CD4-positive, alpha-beta T cell treated with Interleukin-6 at 100 ng/mL for 8 hours (primary cell): ENCODE measurements at places on chromosomes 13 and 19.
A peak's percentile ranks its signal among the peaks of the same experiment; 100 is the strongest.

- DNase-seq = no peak
Measured at GRCh38 chr13:35392768-35393167, 83.7 kb downstream of the MAB21L1 start.

- no peak for DNase-seq
Measured at GRCh38 chr19:32053376-32053775, 292.0 kb upstream of the ZNF507 start.

GRCh38 chr19:44924243-44924725, 9.9 kb downstream of the APOC1 start:
- DNase-seq = no peak

DNA sequence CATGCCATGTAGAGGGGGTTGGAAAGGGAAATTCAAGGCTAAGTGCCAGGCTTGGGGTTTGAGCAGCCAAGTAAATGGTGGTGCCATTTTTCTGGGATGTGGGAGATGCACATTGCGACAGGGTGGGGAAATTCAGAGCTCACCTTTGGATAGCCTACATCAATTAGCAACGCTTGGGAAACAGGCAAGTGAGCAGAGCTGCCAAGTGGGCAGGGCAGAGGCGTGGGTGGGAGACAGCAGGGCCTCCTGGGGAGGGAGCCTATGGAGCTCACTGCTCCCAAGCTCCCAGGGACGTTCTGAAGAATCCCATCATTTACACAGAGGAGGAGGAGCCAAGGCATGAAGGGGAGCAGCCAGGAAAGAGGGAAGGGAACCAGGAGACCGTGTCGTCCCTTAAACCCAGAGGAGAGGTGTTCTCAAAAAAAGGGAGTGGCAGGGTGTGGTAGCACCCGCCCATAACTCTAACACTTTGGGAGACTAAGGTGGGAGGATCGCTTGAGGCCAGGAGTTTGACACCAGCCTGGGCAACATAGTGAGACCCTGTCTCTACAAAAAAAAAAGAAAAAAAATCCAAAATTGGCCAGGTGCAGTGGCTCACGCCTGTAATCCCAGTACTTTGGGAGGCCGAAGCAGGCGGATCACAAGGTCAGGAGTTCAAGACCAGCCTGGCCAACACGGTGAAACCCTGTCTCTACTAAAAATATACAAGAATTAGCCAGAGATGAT, 11.5 kb upstream of the CCNE1 start:
- DNase-seq = no peak

DNA sequence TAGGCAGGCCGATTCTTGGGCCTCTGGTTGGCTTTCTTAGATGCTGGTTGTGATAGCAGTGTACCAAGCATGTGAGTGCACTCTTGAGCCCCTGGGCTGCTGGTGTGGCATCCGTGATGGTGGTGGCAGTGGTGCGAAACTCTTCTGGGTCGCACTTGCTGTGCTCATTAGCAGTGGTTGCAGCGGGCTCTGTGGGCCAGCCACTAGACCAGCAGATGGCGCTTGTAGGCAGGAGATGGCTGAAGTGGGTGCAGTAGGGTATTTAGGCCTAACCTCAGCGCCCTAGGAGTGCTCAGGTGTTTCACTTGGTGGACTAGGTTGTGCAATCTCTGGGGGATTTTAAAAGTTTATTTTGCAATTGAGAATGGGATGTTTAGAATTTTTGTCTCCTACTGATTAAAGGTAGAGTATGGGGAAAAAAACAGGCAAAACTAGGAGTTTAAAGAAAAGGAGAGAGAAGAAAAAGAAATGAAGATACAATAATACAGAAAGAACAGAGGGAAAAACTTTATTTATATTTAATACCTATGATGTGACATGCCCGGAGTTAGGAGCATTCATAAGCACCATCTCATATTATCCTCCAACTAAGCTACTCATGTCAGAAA, 4.3 kb upstream of the ZNF17 start:
- peak; percentile 62 for DNase-seq

GRCh38 chr13:110108348-110109139, 198.4 kb downstream of the COL4A1 start:
- DNase-seq = no peak

- DNase-seq = no peak
Measured at GRCh38 chr19:12828494-12828893, 5.9 kb downstream of the RTBDN start.

GRCh38 chr13:44273216-44273615, 100.4 kb upstream of the SERP2 start:
- DNase-seq = no peak

GRCh38 chr19:6014551-6015135, 36.7 kb upstream of the RANBP3 start:
- DNase-seq = no peak

DNA sequence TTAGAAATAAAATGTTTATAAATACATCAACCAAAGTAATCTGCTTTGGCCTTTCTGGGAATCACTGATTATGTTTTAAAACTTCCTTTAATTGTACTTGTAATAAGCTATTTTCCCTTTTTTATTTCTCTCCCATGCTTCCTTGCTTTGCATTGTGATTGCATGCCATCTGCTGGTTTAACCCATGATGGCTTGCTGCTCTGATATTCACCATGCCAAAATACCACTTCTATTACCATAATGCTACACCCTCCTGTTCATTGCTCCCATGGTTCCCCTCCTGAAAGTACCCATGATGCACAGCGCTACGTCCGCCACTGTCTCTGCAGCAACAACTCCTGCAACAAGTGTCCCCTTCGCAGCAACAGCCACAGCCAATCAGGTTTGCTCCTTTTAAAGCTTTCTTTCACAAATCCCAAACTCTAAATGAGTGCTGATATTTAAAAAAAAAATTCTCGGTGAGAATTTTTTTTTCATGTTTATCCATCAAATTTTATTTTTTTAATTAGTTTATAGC, 67.7 kb upstream of the RAP2A start:
- DNase-seq = no peak

GRCh38 chr19:34017601-34018000, 154.7 kb upstream of the LSM14A start:
- no peak for DNase-seq

DNA sequence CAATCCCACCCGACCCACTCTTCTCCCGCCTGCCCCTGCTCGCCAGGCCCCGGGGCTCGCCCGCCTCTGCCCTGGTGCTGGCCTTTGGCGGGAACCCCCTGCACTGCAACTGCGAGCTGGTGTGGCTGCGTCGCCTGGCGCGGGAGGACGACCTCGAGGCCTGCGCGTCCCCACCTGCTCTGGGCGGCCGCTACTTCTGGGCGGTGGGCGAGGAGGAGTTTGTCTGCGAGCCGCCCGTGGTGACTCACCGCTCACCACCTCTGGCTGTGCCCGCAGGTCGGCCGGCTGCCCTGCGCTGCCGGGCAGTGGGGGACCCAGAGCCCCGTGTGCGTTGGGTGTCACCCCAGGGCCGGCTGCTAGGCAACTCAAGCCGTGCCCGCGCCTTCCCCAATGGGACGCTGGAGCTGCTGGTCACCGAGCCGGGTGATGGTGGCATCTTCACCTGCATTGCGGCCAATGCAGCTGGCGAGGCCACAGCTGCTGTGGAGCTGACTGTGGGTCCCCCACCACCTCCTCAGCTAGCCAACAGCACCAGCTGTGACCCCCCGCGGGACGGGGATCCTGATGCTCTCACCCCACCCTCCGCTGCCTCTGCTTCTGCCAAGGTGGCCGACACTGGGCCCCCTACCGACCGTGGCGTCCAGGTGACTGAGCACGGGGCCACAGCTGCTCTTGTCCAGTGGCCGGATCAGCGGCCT, 4.1 kb downstream of the LRFN3 start:
- DNase-seq = no peak

- DNase-seq = peak; percentile 55
Measured at GRCh38 chr13:40096357-40096901, 441.0 kb downstream of the COG6 start.

- peak; percentile 35 for DNase-seq
Measured at GRCh38 chr13:110412132-110412914, 105.2 kb downstream of the COL4A2 start.

GRCh38 chr19:37763488-37763887, 15.9 kb downstream of the ZNF573 start:
- no peak for DNase-seq
